Suprapubic skin (tissue), 4 donors: ENCODE measurements at places on chromosomes 2 and 18. TPM values are rescaled to one million over a fixed set of nuclear protein-coding genes. Genes with fewer than 3 reads are reported as not detected.

DNA sequence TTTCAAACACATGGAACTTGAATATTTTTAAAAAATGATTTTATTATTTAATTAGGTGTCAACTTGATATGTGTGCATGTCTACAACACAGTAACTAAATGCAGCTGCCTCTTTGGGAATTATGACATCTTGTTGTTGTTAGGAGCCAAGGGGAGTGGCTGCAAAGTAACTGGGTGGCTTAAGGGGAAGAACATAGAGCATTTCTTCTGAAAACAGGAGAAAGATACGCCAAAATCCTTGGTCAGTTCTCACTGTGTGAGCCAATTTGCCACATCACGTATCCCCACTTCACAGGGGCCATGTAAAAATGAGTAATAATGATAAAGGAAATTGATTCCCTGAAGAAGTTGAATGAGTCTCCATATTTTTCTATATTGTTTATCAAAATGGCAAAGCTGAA, 309.8 kb upstream of the COL3A1 start:
- no peak for DNase-seq

DNA sequence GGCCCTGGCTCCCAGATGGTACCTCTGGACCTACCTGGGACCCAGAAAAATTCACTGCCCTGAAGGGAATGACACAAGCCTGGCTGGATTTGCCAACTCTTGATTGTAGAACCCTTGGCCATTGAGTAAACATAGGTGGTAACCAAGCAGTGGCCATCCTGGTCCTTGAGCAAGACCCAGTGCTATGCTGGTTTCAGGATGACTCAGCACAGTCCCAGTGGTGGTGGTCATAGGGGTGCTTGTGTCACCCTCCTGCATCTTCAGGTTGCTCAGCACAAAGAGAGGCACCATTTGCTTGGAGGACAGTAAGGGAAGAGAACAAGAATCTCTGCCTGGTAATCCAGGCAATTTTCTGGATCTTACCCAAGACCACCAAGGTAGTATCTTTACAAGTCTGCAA, 52.9 kb downstream of the UPP2 start:
- DNase-seq = no peak

DNA sequence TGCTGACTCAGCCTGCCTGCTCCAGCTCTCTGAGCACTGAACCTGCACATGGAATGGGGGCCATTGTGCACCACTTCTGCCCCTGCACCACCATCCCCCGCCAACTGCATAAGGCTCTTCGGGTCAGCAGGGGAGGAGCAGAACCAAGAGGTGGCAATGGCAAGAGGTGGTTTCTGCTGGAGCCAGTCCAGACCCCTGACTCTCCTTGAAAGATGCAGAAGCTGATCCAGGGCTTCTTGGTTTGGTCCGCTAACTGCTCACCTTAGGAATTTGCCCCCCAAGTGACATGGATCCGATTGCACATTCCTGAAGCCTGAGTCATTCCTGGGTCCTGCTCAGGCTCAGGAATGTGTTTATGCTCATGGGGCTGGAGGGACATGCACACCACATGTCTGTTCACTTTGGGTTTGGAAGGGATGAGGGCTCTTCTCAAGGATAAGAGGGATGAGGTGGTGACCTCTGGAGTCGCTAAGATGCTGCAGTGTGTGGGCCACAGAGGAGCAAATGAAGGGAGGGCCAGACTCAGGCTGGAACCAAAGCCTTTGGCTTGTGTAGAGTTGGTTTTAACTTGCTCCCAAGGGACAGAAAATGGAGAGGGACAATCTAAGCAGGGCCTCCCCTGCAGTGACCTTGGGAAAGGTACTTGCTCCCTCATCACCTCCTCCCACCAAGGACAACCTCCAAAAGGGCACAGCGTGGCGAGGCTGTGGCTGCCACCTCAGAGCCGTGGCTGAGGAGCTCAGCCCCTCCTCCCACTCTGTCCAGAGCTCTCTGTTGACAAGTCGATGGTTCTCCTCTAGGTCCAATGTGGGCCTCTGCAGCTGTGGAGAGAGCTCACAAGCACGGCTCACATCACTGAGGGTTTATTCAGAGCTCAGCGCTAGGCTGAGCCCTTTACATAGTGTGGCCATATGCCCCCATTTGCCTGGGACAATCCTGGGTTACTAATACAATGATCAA, 66.2 kb downstream of the HS1BP3 start:
- peak; percentile 68 for DNase-seq

- DNase-seq = no peak
Observed at GRCh38 chr2:238739668-238740067, 108.2 kb upstream of the TWIST2 start.

GRCh38 chr2:6931753-6932152, 14.5 kb downstream of the RNF144A start:
- no peak for DNase-seq

GRCh38 chr2:829047-829446, 121.6 kb upstream of the SNTG2 start:
- DNase-seq = no peak

- no peak for DNase-seq
Observed at GRCh38 chr2:73832930-73833329, 4.2 kb downstream of the STAMBP start.

DNA sequence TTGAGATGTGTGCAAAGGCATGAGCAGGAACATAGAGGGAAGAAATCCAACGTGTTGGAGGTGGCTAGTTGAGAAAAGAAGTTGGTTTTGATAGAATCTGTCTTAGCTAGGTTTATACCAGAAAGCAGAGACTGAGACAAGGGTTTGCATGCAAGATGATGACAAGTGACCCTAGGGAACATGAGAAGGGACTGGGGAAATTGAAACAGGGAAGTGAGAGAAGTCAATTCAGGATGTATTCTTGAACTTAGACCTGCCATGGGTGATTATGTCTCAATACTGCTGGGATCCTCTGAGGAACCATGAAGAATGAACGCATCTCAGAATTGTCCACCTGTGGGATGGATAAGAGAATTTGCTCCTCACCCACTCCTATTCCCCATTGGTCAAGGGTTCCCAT, 20.5 kb downstream of the IL36A start:
- DNase-seq = no peak

GRCh38 chr2:207071820-207072219, 93.9 kb downstream of the KLF7 start:
- DNase-seq = no peak

DNA sequence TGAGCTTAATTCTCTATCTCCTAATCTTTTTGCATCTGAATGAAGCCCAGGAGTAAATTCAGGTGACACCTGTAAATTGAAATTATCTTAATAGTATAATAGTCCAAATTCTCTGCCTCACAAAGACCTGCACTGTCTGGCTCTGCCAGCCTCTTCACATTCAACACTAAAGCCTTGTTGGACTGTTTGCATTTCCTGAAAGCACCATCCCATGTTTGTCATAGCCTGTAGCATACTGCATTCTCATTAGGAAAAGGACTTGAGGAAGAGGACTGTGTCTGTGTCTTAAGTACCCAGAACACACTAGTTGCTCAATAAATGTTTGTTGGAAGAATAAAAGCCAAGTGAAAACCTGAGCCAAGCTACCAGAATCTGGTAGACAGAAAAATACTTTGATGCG, 42.9 kb upstream of the GRHL1 start:
- no peak for DNase-seq

- DNase-seq = no peak
Observed at GRCh38 chr18:26566874-26567555, 18.7 kb upstream of the KCTD1 start.

GRCh38 chr2:112084689-112085374, 29.8 kb downstream of the TMEM87B start:
- DNase-seq = no peak

DNA sequence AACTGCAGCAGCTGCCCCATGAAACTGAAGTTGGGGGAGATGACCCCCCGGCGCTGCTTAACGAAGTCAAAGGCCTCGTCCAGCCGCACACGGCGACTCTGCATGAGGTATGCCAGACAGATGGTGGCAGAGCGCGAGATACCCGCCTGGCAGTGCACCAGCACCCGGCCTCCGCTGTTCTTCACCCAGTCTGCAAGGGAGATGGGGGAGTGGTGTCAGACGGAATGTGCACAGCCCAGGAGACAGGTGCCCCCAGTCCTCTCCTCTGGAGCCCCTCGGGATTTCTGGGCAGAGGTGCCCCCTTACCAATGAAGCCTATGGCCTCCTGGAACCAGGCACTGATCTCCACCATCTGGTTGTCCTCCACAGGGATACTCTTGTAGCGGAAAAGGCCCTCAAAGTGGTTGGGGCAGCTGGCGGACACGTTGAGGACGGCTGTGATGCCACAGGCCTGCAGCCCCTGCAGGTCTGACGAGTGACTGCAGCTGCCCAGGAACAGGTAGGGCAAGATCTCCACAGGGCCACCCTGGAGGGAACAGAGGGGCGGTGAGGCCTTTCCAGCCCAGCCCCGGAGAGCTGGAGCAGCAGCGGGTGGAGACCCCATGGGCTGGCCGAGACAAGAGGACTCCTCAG, 1.3 kb downstream of the DUSP2 start:
- peak; percentile 61 for DNase-seq

DNA sequence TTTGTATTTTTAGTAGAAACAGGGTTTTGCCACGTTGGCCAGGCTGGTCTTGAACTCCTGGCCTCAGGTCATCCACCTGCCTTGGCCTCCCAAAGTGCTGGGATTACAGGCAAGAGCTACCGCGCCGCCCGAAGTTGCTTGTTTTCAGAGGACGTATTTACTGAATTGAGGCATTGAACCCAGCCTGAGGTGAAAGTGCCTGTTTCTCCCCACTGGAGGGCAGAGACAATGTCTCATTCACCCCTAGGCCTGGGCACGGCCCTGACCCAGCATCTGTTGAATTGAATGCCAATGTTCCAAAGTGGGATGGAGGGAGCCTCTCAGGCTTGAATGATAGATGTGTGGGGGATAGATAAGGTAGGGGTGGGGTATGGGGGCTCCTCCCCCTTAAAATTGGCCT, 4.5 kb upstream of the TMBIM1 start:
- no peak for DNase-seq

GRCh38 chr2:182858671-182859070, 7.8 kb downstream of the FRZB start:
- DNase-seq = no peak

DNA sequence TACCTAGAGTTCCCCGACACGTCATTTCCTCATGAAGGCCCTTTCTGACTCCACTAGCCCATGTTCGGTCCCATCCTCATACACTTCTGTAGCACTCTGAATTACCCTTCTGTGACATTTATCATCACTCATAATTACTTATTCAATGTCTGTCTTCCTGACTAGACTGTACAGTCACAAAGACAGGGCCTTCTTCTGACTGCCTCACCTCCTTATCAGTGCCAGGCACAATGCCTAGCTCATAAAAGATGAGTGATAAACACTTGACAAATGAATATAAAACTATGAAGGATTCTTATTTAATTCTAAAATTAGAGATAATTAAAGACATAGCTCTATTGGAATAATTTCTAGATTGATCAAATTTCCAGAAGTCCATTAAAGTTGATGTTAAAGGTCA, 1.4 kb upstream of the UBXN4 start:
- DNase-seq = no peak

GRCh38 chr2:241617431-241618154, 19.4 kb downstream of the THAP4 start:
- DNase-seq = no peak

DNA sequence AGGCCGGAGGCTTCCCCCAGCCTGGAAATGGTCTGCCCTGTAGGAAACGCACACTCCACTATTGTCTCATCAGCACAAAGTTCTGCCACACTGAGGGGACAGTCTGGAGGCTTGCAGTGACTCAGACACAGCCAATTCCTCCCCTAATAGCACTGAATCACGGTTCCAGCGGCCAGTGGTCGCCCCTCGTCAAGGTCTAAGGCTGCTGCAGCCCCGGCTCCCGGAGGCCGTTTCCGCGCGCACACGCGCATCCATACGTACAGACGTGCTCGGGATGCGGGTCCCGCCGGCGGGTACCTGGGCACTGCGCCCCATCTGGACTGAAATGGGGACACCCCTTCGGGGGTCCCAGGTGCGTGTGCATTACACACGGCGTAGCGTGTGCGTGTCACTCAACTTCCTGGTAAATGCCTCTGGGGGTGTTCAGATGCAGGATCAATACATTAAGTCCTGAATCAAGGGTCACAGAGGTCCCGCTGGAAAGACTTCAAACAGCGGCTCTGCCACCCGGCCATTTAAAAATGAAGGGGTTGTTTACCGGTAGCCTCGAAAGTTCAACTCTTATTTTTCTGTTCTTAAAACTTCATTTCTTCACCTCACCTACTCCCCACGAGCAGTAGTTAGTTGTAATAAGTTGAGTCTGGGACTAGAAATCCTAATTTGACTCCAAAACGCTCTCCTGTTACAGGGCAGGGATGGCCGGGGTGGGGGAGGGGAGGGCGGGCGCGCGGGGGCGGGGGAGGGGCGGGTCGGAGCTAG, 572 bp upstream of the ZNF516 start:
- DNase-seq = no peak

DNA sequence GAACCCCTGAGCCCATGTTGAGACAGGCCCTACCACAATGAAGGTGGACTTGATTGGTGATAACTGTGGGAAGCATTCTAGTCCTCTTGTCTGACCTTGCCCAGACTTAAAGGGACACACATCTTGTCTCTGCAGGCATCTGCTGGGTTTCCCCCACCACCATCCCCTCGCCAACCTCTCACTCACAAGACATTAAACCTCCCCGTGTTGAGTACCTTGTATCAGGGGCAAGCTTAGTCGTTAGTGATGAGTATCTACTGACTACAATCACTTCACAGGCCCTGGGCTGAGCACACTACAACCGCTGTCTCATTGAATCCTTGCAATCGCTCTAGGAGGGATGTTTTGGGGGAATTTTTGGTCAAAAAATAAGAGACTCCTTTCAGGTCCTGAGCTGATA, 86.0 kb downstream of the ICOS start:
- DNase-seq = no peak

DNA sequence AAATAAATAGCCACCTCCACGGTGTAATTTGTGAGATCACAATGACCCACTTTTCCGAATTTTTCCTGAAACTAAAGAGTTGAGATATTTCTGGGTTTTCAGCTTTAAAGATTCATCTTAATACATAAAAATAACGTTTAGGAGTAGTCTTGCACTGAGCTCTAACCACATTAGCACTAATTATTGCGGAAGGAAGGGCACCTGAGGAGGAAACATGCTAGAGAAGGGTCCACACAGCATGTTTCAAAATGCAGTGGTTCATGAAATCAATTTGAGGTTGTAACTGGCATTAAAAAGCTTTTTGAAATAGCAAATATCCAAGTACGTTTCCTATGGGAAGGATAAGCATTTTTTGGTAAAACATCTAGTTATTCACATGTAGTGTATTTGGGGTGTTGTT, 8.4 kb downstream of the INPP4A start:
- DNase-seq = no peak

GRCh38 chr2:128914320-128914719, 595.7 kb upstream of the HS6ST1 start:
- DNase-seq = no peak

Gene UGT1A5
- total RNA-seq = 0.83 TPM

Gene RGPD4
- total RNA-seq = not detected

Gene STRN
- 36.4 TPM for total RNA-seq

Gene CAPN14
- total RNA-seq = 0.70 TPM

Gene C2orf66
- not detected for total RNA-seq

Gene SPDYA
- 2.3 TPM for total RNA-seq

Gene CRYBA2
- total RNA-seq = not detected

Gene MC4R
- not detected for total RNA-seq

Gene ITGA4
- total RNA-seq = 14.1 TPM

Gene B3GNT7
- total RNA-seq = 1.5 TPM

Gene SRD5A2
- not detected for total RNA-seq

Gene TOGARAM2
- 2.1 TPM for total RNA-seq

Gene GPR45
- total RNA-seq = not detected
